ENCODE measurements at places on chromosomes 3 and 15.

DNA sequence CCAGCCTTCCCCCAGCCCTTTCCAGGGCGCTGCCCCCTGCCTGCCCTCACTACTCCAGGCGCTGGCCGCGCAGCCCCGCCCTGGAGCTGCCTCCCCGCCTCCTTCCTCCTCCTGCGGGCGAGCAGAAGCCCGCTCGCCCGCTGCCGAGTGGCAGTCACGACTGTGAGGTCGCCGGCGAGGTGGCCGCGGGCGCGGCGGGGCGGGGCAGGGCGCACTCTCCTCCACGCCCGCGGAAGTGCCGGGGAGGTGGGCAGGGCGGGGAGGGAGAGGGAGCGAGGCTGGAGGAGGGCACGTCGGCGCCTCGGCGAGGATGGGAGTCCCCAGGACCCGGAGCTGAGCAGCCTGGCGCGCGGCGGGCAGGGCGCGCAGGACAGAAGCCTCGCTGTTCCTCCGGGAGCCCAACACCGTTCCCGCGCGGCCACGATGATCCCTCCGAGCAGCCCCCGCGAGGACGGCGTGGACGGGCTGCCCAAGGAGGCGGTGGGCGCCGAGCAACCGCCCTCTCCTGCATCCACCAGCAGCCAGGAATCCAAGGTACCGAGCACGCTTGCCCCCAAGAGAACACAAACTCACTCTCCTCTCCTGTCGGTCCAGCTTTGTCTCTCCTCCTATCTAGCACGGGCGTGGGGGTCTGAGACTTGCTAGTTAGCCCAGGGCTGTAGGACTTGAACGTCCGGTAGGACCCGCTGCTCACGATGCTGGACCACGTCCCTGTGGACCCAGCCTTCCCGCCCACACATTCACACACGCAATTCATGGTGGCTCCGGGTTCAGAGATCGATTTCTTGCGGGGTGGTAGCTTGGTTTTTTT lies at the start of gene STAC:
Gene STAC (plus strand): TSS at position 284 of the 811 bp plus-strand sequence. CDS start 140 bp downstream, at position 424.
- DNase-seq, result peak; percentile 4

- no peak for DNase-seq
Measured at GRCh38 chr15:41936649-41937567, 35.4 kb downstream of the EHD4 start.

- no peak for DNase-seq
Measured at GRCh38 chr3:57787867-57788623, 31.9 kb downstream of the SLMAP start.

- DNase-seq, result no peak
Measured at GRCh38 chr15:79896131-79896633, 632 bp downstream of the MTHFS start.

DNA sequence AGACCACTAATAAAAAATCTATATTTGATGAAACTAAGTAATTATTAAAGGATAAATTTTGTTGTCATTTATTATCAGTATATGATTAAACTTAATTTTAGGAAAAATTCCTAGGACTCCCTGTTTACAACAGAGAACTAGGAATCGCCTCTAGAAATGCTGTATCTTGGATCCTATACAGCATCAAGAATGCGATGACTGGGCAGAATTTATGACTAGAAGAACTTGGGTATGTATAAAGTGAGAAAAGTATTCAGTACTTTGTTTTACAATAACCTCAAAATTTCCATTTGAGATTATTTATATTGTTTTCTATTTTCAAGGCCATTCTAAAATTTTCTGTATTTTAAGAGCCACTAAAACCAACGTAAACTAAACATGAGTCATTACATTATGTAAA lies 82.3 kb upstream of the AGTR1 start:
- no peak for DNase-seq

- DNase-seq, result no peak
Measured at GRCh38 chr3:8345398-8345797, 156.2 kb upstream of the LMCD1 start.

DNA sequence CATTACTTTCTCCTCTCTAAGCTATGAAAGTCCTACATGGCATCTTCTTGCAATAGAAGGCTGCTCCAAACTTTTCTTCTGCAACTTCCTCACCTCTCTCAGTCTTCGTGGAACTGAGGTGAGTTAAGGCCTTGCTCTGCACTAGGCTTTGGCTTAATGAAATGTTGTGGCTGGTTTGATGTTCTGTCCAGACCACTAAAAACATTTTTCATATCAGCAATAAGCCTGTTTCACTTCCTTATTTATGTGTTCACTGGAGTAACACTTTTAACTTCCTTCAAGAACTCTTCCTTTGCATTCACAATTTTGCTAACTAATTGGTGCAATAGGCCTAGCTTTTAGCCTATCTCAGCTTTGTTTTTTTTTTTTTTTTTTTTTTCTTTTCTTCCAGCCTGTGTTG lies 335.3 kb upstream of the NECTIN3 start:
- no peak for DNase-seq

DNA sequence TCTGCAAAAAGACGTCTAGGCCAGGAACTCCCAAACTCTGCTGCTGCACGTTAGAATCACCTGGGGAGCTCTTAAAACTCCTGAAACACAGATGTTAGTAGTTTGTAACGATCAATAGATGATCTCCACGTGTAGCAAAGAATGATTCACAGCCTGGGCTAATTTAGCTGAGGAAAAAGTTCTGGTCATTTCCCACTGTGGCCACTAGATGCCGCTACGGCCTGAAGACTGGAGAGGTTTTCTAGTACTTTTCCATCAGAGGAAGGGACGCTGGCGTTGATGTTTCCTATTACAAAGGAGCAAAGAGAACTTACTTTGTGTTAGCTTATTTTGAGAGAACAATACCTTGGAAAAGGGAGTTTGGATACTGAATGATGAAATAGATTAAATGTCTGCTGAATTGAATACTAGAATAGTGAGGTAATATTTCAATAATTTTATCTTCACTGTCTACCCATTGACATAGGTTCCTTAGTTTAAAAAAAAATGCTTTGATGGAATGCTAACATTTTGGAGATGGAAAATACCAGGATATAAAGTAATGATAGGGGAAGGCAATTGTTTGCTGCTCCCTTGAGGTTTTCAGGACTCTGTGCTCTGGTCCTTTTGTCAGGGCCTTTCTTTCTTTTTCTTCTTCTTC lies 159.1 kb downstream of the P3H2 start:
- peak; percentile 40 for DNase-seq

- no peak for DNase-seq
Measured at GRCh38 chr3:195900436-195901355, 7.7 kb downstream of the TNK2 start.

GRCh38 chr3:122843604-122844003 lies 48.7 kb downstream of the SLC49A4 start:
- DNase-seq, result no peak

GRCh38 chr15:32901995-32902394 lies 184.2 kb downstream of the GREM1 start:
- no peak for DNase-seq

DNA sequence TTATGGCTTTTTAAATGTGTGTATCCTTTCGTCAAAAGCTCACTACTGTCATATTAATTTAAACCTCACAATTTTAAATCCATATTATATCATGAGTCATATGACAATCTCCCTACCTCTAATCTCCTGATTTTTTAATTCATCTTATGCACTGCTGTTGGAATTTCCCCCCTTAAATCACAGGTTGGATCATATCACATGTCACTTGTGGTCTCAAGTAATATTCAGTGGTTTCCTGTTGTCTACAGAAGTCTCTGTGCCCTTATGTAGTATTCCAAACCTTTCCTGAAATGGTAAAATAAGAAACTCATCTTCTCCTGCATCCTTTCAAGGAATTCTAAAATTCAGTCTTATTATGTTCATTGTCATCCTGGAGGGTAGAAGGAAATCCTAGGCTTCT lies 116.0 kb upstream of the CBLB start:
- DNase-seq, result no peak

GRCh38 chr3:49702672-49703071 lies 13.3 kb downstream of the RNF123 start:
- DNase-seq, result no peak

DNA sequence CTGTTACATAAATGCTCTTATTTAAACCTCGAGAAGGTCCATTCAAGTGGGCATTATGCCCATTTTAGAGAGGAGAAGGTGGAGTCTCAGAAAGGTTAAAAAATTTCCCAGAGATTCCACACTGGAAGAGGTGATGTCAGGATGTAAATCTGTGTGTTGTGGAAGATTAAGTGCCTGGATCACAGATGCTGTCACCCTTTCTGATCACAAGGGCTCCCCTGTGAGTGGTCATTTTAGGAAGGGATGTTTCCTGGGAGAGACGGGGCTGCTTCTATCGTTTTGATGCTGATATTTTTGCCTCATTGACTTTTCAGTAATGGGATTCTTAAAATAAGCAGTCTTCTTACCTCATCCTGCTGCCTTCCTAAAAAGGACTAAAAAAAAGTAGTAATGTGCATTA lies 132.5 kb downstream of the CLSTN2 start:
- no peak for DNase-seq

DNA sequence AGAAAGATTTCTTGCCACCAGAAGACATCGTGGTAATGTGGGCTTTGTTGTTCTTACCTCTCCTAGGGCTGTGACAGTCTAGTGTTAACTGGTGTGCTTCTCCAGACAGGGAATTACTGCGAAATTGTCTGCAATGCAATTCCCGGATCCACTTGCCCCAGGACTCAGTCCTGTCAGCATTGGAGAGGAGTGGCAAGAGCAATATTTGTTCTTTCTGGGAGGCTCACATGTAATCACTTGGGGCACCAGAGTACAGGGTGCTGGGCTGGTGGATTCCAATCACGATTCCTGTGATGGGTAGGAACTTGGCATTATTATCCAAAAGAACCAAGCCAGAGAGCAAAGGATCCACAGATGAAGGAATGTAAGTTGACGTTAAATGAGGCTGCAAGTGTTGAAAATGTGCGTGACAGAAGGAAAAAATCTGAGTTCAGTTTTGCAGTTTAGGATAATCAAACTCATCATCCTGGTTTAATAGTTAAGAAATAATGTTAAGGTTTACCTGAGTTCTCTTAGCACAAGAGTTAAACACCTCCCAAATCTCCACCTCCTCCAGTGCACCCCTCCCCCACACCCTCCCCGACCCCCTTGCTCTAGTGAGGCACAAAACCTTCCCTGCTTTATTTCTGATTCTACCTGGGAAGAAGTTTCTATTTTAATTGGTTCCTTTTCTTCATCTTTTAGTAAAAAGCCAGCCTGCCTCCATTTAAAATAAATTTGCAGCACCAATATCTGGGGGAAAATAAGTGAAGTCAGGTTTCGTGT lies 79.2 kb downstream of the GMPS start:
- no peak for DNase-seq

DNA sequence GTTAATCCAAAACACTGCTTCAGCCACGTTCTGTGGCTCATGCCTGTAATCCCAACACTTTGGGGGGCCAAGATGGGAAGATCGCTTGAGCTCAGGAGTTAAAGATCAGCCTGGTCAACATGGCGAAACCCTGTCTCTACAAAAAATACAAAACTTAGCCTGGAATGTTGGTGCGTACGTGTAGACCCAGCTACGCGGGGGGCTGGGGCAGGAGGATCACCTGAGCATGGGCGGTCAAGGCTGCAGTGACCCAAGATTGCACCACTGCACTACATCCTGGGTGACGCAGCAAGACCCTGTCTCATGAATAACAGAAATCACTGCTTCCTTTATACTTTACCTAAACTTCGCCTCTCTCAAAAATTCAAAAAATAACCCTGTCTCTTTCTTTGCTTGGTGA lies 1325.0 kb upstream of the CADM2 start:
- no peak for DNase-seq

DNA sequence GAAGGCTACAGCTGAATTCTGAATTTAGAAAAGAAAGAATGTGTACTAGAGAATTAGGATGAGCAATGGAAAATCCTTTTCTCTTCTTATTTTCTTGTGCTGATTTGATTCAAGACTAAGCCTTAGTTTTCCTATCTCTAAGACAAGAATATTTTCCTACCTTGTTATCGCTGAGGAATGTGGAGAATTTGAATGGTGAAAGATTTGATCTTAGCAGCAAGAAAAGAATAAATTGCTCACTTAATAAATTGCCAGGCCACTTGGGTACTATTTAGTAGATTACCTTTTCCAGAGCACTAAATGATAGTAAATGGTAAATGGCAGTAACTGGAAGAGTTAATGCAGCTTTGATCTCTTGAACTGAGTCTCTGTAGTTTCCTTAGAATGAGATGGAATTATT lies 145.7 kb upstream of the MEIS2 start:
- no peak for DNase-seq

- DNase-seq, result no peak
Measured at GRCh38 chr15:67946701-67947100, 106.9 kb upstream of the RNU6-1 start.

DNA sequence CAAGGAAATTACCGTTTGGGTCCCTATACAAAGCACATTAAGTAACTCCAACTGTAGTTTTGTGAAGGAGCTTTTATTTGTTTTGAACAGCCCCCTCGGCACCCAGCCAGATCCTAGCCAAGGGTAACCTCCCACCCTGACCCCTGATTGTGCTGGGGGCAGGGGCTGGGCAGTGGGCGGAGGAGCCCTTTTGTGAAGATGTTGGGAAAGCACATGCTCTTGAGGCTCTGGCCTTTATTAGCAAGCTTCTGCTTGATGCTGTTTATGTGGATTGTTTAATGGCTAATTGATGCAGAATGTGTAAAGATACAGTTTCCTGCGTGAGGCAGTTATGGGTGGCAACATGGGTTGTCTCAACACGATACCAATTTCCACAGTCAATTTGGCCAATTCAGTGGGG lies 136.5 kb downstream of the MAP2K5 start:
- no peak for DNase-seq

DNA sequence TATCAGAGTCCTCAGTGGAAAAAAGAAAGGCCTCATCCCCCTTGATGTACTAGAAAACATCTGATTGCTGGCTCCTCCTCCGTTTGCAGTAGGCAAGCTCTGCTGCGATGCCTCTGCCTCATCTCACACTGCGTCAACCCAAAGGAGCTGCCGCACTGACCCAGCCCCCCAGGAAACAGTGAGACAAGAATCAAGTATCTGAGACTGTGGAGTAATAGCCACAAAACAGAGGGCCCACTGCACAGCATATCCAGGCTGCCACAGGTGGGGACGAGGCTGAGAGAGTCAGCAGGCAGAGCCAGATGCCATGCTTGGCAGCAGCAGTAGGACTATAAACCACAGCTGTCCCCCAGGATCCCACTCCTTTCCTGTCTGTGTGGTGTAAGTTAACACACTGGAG lies 165.9 kb downstream of the STAC start:
- no peak for DNase-seq

GRCh38 chr3:111151438-111151837 lies 79.8 kb downstream of the NECTIN3 start:
- DNase-seq, result no peak

DNA sequence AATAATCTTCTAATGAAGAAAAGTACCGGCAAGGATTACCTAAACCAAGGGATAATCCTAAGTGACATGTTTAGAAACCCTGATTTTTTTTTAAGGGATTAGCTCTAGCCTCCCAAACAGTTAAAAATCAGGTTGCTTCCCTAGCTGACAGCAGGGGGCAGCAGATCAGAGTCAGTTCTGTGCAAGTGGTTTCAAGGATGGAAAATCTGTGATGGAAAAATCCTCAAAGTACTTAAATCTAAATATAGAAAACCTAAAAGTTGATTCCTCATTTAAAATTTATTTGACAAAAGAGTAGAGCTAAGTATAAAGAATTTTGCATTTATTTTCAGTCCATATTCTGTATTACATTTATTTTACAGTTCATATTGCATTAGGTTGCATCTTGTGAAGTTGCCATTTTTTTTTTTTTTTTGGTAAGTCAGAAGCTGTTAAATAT lies 107.6 kb downstream of the PEX5L start:
- DNase-seq, result peak; percentile 26
